Stimulated activated CD8-positive, alpha-beta memory T cell treated with anti-CD3 and anti-CD28 coated beads, Interleukin-2, amount 100 ng/mL, for 1 hour (primary cell): ENCODE measurements at places on chromosomes 7 and 10.

DNA sequence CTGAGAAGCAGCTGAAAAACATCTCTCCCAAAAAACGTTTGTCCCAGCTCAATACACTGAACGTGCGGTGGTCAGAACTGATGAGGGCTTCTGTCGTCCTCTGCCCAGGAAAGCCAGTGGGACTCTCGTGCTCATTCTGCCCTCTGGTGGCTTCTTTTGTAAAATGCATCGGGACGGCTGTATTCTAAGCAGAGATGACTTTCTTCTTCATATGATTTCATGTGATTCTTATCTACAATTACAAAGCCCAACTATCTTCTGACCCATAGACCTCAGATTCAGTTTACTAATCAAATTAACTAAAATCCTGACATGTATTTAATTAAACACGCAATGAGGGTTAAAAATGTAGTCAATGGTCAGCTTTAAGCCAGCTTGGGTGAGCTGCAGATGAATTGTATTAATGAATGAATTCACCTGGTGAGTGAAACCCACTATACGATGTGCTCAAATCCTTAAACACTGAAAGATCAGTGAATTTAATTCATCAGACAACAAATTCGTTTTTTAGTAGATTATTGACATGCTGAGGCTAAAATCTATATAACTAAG lies 117.6 kb upstream of the FAM204A start:
- peak; percentile 8 for DNase-seq

DNA sequence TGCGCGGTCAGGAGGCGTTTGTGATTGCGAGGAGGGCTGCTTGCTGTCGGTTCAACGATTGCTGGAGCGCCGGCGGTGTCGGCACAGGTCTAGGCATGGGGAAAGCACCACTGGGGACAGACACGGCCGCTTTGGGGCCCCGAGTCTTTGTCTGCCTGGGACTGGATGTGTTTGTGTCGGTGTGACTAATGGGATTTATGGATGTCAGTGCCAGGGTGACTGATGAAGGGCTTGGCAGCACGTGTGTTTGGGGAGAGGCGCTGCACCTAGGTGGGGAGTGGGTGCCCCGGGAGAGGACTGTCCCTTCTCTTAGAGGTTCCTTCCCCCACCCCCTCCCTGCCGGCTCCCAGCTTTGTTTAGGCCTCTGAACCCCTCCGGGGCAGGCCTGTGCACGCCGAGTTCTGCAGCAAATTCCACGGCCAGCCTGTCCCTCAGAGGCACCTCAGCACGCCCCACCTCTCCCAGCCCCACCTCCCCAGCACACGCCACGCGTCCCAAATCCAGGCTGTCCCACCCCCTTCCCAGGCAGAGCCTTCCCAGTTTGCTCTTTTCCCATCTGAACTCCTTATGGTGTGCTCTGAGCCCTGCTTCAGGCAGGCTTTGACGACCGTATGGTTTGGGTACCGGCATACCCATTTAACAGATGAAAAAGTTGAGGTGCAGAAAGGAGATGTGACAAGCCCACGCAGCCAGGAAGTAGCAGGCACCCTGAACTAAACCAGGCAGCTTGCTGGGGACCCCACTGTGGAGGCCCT lies 6.4 kb upstream of the TNRC18 start:
- no peak for DNase-seq

GRCh38 chr7:30136117-30136731 lies 1.4 kb downstream of the MTURN start:
- DNase-seq = no peak

- no peak for DNase-seq
These were observed 54.1 kb downstream of the AGMO start for GRCh38 chr7:15507708-15508107.

GRCh38 chr10:23065181-23065948 lies 30.0 kb upstream of the MSRB2 start:
- no peak for DNase-seq

DNA sequence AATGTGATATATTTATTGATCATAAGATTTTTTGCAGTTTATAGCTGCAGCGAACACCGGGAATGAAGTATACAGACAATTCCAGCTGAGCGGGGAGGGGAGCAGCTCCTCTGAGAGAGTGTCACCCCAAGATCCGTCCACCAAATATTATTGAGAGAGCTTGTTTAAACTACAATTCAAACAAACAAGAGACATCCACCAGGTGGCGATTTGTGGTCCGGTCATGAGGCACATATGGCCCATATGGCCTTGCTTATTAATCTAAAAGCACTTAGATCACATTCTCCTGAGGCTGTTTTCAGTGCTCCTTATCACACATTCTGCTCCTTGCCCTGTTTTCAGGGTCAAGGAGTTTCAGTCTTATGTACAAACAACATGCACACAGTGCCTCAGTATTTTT lies 83.1 kb downstream of the THSD7A start:
- DNase-seq = no peak

- no peak for DNase-seq
These were observed at the start of gene HOXA10 for GRCh38 chr7:27173956-27174873. Gene HOXA10 (minus strand): TSS chr7:27174320. CDS start chr7:27174306, 14 bp downstream.

DNA sequence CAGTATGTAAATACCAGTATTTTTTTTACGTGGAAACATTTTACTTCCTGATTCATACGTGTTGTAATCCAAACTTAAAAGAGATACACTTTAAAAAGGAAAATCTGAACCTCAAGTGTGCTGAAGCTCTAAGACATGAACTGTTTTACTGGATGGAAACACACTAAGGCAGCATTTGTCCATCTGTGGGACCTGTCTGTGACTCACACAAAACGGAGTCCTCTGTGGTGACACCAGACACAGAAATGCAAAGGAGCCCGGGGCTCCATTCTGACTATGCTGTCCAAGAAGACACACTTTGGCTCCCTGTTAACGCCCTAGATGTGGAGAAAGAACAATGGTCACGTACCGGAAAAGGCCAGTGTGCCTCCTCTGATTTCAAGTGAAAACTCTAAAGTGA lies 23.9 kb downstream of the RNF133 start:
- DNase-seq = no peak

GRCh38 chr10:116765648-116766081 lies 23.3 kb upstream of the HSPA12A start:
- no peak for DNase-seq

- no peak for DNase-seq
These were observed 113.2 kb downstream of the ACTR3B start for GRCh38 chr7:152872745-152873118.

DNA sequence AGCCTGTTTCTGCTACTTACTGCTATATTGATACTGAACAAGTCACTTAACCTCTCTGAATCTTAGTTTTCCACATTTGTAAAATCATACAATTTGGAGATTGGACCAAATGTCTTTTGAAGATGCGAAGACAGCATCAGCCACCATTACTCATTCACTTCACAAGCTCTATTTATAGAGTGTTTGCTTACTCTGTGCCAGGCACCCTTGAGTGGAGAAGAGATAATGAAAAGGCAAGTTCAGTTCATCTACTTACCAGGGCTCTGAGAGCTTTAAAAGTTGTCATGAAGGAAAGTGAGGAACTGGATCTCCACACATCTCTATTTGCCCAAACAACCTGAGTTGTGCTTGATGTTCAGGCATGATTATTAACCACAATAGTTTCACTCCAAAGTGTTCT lies 277.5 kb downstream of the CSTF2T start:
- no peak for DNase-seq

- no peak for DNase-seq
These were observed 6.6 kb upstream of the NRF1 start for GRCh38 chr7:129604713-129605437.

DNA sequence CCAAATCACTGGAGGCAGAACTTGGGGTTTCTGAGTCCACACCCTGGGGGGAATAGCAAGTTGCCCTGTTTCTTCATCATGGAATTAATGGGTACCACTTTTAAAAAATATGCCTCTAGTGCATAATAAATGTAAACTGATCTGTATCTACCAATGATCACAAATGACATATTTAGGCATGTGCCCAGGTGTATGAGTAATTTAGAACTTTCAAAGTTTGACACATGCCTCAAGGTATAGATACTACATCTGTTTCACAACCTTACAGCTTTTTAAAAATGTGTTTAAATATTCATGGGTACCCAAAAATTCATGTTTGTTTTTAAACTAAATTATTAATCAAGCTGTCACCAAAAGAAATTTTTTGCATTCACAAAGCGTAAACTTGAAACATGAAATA lies 226.0 kb downstream of the KIAA1217 start:
- DNase-seq = no peak

GRCh38 chr10:78960316-78960800 lies 108.4 kb upstream of the ZMIZ1 start:
- no peak for DNase-seq

- DNase-seq = no peak
These were observed 41.4 kb downstream of the VAX1 start for GRCh38 chr10:117096599-117097201.

DNA sequence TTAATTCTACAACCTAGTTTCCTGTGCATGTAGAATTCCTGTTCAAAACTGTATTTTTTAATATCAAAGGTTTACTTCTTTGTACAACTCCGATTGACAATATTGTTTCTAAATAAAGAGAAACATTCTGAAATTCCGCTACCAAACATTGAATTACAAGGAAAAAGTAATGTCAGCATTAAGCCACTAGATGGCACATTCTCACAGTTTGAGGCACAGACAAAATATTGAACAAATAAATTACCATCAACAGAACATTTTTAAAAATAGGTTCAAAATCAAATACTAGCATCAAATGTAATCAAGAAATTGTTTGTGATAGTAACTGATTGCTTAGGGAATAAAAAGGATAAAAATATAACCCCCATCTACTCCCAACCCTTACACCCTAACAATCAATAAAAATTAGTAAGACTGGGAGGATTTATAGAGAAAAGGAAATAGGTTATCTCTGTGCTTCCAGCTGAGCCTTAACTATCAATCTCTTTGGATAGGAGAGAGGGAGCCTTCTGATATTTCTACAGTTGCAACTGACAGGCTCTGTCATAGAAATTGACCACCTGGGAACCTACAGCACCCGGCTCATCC lies 86.6 kb upstream of the C7orf33 start:
- no peak for DNase-seq

GRCh38 chr10:119575506-119575905 lies 21.3 kb downstream of the TIAL1 start:
- DNase-seq = no peak

GRCh38 chr10:119445311-119445934 lies 97.1 kb downstream of the RGS10 start:
- DNase-seq = peak; percentile 72

DNA sequence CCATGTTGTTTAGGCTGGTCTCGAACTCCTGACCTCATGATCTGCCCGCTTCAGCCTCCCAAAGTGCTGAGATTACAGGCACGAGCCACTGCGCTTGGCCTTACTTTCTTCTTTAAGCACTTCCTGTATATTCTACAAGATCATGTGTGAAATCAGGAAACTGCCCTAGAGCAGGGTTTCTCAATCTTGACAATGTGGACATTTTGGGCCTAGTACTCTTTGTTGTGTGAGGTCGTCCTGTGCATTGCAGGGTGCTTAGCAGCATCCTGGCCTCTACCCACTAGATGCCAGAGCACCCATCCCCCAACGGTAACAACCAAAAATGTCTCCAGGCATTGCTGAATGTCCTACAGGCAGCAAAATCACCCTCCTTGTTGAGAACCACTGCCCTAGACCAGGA lies 24.7 kb downstream of the RRP12 start:
- DNase-seq = no peak

GRCh38 chr10:98016772-98017475 lies 13.5 kb downstream of the CRTAC1 start:
- DNase-seq = no peak

- DNase-seq = peak; percentile 62
These were observed at the start of gene FAM53B for GRCh38 chr10:124744102-124745050. Gene FAM53B (minus strand): TSS chr10:124744378. CDS start chr10:124706713, 37,665 bp downstream.

DNA sequence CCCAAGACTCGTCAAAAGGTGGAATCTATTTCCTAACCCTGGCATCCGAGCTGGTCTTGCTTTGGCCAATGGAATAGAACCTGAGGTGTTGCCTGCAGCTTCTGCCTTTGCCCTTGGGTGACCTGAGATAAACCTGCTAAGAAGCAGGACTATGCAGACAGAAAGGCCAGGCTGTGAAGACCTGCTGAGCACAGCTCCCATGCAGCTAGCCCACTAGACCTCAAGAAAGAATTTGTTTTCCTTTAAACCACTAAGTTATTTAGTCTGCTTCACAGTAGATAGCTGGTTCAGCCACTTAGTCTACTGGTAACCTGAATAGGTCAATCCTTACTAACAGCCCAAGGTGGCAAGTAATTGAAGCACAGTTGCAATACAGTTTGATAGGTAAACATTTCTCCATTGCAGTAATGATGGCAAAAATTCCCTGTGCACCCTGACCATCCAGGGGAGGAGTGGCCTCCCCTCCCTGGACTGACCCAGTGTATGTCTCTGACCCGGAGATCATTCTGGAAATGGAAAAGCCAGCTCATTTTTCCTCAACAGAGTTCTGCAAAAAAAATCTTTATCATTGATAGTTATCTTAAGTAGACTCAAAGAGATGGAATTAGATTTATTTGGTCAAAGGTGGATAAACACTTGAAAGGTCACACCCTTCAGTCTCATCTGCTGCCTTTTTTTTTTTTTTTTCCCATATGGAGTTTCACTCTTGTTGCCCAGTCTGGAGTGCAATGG lies 20.0 kb downstream of the TNS3 start:
- DNase-seq = no peak

- no peak for DNase-seq
These were observed 31.3 kb upstream of the GALNT11 start for GRCh38 chr7:151993977-151994676.
